NCI-H1417 treated with DMSO at 0.1 percent for 48 hours (cell line): ENCODE measurements at places on chromosomes 13 and 19.

- DNase-seq, result no peak
Observed at GRCh38 chr19:2305452-2306280, 2.3 kb downstream of the LINGO3 start.

DNA sequence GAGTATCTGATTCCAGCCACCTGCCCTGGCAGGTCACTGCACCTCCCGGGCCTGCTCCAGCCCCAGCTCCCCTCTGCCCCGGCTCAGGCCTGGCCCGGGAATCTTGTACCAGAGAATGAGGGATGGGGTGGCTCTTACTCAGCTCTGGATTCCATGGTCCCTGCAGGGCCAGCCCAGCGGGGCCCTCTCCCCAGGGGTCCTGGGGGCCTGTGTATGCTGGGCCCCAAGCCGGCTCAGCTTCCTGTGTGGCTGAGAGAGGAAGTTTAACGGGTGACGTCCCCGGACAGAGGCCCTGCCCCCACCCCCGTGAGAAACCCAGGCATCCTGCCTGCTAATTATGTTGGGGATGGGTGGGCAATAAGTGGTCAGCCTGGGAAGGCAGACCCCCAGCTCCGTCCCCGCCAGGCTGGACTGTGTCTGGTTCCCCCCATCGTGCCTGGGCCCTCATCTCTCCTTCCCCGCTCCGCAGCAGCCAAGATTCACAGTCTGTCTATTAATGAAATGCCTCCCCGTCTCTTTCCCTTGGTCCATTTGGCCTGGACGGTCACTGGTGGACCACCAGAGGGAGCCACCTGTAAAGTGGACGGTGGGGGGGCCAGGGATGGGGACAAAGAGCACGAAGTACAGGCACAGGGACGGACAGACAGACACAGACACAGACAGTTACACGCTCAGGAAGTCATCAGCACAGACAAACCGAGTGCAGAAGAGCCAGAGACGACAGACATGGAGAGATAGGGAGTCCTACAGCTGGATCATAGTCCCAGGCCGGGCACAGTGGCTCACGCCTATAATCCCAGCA lies at the start of gene DENND1C:
TSS of gene DENND1C (minus strand) at position 247 of the 802 bp plus-strand sequence. CDS start at position 155, 92 bp downstream.
- DNase-seq, result no peak

- DNase-seq, result no peak
Observed at GRCh38 chr13:20136781-20137703, 23.8 kb downstream of the GJA3 start.

GRCh38 chr13:67299072-67299635 lies 69.0 kb upstream of the PCDH9 start:
- DNase-seq, result no peak

- peak; percentile 0 for DNase-seq
Observed at GRCh38 chr19:49340069-49340864, 5.1 kb downstream of the CD37 start.
